ENCODE measurements at places on chromosomes 2 and 18.

DNA sequence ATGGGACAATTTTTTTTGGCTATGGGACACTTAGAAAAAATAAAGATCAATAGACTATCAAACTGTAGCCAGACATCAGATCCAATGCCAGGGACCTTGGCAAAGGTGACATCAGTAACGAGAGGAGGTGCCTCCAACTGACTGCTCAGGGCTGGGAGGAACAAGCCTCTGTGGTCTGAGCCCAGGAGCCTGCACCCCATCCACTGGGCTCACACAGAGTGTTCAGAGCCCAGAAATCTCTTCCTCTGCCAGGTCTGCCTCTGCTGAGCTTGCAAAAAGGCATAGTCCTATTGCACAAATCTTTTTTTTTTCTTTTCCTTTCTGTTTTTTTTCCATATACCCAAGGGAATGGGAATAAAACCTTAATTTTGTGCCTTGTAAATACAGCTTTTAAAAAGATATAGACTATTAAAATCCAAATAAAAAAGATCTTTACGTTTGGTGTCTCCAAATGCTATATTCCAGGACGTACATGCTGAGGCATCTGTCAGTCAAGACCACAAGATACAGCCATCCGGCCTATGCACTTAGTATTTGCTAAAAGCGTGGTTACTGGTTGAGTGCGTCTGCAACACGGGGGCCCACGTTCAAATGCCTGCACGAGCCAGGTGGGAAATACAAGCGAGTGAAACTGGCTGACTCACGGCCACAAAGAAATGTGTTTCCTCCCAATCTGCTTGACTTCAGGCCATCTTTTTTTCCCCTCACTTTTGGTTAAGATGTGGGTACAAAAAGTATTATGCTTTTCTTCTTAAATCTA is 7.8 kb upstream of the ARHGAP25 start:
- DNase-seq = no peak

- no peak for DNase-seq
Observed at GRCh38 chr18:31791817-31792579, 31.3 kb upstream of the SLC25A52 start.

GRCh38 chr18:65363911-65364632 is 386.7 kb upstream of the CDH7 start:
- no peak for DNase-seq

DNA sequence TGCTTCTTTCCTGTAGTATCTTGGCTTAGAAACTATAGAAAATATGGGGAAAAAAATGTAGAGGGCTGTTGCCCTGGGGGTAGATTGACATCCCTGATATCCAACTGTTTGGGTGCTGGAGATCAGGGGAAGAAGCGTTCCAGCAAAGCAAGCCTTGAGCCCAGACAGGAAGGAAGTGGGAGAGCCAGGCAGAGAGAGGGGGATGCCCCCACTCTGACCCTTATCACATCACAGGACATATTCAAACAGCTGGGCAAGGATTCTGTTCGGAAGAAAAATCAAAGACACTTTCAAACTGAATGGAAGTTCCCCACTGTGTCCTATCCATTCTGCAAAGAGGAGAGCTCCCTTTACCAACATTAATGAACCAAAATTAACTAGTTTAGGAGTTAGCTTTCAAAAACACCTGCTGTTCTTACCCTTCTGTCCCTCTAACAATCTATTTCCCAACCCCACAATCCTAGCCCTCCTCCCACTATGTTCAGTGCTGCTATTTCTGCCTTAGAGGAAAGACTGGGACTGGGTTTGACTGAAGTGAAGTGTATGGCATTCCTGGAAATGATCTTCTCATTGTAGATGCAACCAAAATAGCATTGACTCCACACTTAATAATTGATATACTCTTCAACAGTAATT is 16.9 kb upstream of the KCNG3 start:
- DNase-seq = no peak

DNA sequence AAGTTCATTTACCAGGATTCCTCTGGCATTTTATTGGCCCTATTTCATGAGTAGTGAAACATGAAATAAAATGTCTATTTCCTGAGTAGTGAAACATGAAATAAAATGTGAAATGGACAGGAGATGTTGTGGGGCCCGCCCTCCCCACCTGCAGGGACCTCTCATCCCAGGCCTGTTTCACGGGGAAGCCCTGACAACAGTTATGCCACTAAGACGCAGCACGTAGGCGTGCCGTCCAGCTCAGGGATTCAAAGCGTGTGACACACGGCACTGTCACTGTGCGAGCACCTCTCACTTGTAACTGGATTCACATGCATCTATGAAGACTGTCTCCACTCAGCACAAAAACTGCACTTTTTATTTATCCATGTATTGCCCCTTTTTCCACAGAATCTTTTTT is 83.4 kb upstream of the SNTG2 start:
- DNase-seq = no peak

GRCh38 chr2:122112216-122113005 is 357.0 kb downstream of the TSN start:
- DNase-seq = no peak

- DNase-seq = no peak
Observed at GRCh38 chr2:75340560-75340959, 141.2 kb upstream of the TACR1 start.

DNA sequence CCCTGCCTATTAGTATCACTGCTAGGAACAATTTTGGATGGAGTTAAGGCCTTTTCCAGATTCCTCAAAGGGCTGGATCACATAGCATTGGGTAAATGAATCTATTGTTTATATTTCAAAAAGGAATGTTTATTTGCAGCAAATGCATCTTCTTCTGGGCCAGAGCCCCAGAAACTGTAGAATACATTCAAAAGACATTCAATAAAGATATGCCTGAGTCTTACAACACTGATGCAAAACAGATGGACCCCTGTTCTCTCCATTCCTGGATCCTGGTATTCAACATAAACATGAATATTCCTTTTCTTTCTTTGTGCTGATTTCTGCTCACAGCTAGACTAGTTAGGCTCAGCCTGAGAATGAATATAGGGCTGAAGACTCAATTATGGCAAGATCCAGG is 227.2 kb upstream of the KLHL29 start:
- DNase-seq = no peak

DNA sequence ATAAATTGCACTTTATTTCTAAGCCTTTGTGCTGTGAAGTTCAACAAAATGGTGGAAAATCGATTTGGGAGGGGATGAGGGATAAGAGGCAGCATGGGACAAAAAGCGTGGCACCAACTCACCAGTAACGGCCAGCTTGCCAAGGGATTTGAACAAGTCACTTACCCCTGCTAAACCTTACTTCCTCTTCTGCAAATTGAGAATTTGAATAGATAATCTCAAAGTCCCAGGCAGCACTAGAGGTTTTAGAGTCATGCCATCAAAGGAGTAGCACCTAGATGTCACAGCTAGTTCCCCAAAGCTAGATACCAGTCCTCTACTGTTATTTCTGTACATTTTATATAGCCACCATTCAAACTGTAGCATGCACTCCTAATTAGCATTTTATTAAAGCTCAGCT is 83.7 kb upstream of the VRK2 start:
- DNase-seq = no peak

GRCh38 chr18:74608681-74609080 is 11.0 kb downstream of the ZNF407 start:
- DNase-seq = no peak

DNA sequence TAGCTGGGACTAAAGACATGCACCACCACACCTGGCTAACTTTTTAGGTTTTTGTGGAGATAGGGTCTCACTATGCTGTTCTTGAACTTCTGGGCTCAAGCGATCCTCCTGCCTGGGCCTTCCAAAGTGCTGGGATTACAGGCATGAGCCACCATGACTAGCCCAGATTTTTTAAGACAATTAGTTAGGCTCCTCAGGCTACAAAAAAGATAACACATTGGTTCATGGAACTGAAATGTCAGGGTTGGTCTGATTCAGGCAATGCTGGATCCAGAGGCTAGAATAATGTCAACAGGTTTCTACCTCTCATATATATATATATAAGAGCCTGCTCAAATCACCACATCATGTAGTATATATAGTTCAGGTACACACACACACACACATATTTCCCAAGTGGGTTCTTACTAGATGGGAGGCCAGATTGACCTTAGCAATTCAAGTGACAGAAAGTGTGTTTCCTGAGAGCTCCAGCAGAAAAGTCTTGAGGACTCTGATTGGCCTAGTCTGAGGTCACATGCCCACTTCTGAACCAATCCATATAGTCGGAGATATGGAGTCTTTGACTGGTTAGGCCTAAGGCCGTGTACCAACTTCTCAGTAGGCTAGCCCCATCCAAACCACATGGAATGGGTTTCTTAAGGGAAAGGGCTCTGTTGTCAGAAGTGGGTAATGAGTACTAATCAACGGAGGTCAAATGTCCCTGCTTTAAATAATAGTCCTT is 72.6 kb upstream of the LAPTM4A start:
- no peak for DNase-seq

- DNase-seq = no peak
Observed at GRCh38 chr2:120390381-120391055, 44.6 kb downstream of the INHBB start.

GRCh38 chr2:237359518-237359840 is 54.5 kb downstream of the COL6A3 start:
- DNase-seq = no peak

GRCh38 chr18:76444446-76445105 is 50.5 kb downstream of the ZNF516 start:
- DNase-seq = no peak

- DNase-seq = no peak
Observed at GRCh38 chr2:149000158-149000938, 38.2 kb upstream of the LYPD6B start.

DNA sequence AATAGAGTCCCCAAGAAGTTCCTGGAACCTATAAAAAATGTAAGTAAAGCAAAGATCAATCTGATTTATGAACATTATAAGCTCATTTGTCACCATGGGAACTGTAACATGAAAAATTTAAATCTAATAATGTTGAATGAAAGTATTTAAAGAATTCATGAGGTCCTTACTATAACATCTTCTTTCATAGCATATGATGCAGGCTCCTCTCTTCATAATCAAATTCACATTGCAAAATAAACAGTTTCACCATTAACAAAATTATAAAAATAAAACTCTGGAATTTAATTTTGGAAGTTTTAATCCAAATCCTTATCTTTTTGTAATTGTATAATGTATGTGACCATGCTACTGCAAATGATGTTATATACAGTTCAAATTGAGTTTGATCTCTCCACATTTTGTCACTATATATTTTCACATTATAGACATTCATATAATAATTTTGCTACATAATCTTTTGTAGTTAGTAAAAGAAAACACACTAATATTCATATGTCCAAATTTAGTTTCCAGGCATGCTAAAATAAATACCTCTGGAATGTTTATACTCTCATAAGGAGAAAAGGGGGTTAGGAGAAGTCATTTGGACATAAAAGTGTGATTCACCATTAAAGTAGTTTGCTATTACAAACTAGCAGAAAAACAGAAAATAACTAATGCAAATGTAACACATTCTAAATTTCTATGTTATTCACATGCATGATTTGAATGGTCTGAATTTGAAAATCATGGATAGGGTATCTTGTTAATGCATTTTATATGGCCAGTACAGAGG is 954.1 kb downstream of the DSC3 start:
- DNase-seq = no peak

DNA sequence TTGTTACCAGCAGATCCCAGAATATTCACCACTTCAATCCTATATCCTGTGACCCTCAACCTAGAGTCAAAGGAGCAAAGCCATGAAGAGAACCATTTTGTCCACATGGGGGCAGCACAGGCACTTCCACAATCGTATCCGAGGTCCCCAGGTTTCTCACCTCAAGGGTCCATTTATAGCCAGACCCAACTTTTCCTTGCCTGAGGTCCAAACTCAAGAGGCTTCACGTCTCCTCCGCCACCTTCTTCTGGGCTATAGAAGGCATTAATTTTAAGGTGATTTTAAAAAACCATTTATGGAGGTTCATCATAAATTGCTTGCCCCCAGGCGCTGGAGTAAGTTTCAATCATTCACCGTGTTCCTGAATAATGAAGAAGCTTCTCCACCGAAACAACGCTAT is 111.6 kb upstream of the NABP1 start:
- peak; percentile 0 for DNase-seq

- no peak for DNase-seq
Observed at GRCh38 chr2:30127016-30127893, 19.6 kb upstream of the YPEL5 start.

DNA sequence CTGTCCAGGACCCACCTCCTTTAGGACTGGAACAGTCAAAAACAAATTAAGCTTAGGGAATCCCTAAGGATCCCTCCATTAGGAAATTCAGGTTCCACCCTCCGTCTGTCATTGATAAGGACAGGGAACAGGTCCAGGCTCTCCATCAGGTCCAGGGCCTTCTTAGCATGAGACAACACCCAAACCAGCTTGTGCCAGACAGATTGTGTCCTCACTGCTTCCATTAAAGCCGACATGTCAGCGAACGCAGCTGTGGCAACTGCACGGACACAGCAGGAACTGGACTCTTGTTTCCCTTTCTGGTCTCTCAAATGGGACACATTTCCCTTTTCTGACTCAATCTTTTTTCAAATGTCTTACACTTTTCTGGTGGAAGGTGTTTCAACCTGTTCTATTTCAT is 81.4 kb downstream of the BCL11A start:
- DNase-seq = no peak

DNA sequence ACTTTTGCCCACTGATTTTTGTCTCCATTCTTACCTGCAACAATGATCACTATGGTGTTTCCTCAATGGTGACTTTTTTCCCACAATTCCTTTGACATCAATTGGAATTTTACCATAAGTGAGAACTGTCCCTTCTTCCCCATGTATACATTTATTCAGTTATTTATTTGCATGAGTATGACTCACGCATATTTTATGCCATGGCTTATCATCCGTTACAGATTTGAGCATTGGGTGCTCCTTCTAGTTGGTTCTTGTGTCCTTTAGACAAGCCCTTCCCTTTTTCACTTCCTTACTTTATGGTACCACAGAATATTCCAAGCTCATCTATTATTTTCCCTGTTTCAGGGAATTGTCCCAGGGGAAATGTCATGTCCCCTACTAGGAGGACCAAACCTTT is 7.6 kb downstream of the COX5B start:
- DNase-seq = no peak

DNA sequence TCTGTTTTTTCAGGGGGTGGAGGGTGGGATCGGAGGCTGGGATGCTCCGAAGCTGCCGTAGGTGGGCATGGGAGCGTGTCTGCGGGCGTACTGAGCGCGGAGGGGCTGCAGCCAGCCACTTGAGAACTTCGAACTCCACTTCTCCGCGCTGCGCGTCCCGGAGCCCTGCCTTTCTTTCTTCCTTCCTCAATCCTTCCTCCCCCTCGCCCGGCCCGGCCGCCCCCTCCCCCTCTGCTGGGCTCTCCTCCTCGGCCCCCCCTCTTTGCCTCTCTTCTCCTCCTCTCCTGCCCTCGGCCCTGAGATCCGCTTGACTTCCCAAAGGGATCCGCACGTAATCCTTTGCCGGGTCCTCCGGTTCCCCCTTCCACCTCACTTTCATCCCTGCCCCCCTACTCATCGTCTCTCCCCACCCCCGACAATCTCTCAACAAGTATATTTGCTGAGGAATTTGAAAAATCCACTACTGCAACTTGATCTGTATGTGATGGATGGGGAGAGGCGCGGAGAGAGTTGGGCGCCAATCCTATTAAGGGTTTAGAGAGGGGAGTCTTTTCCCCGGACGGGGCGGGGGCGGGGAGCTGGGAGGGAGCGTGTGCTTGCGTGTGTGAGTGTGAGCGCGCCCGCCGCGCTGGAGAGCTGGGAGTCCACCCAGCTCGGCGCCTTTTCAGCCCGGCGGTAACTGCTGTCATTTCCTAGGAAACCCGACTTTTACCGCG is 1.1 kb downstream of the GLI2 start:
- DNase-seq = no peak

- DNase-seq = no peak
Observed at GRCh38 chr2:105969552-105969951, 224.5 kb downstream of the UXS1 start.

GRCh38 chr18:68780802-68781635 is 16.9 kb upstream of the CCDC102B start:
- DNase-seq = no peak

GRCh38 chr2:42967959-42968674 is 175.7 kb upstream of the HAAO start:
- no peak for DNase-seq
